Neural progenitor cell (in vitro differentiated cells): ENCODE measurements at places on chromosomes 16 and 17.

GRCh38 chr17:9343516-9343915, 232.1 kb downstream of the STX8 start:
- no peak overlapping the region for H3K27ac ChIP-seq
- H3K36me3 ChIP-seq = no peaks in the 10 kb centered on the region
- H3K4me1 ChIP-seq = peaks cover 5% of the 10 kb centered on the region
- H3K4me3 ChIP-seq = no peak overlapping the region
- peak; percentile 60 for DNase-seq

- H3K4me1 ChIP-seq = no peaks in the 10 kb centered on the region
- H3K4me3 ChIP-seq = no peak overlapping the region
- no peak overlapping the region for H3K27ac ChIP-seq
- H3K36me3 ChIP-seq = no peaks in the 10 kb centered on the region
- H3K27me3 ChIP-seq = no peaks in the 10 kb centered on the region
- DNase-seq = no peak
These were observed 120.2 kb downstream of the KIF2B start for GRCh38 chr17:53942898-53943297.

- H3K27ac ChIP-seq = no peak overlapping the region
- no peaks in the 10 kb centered on the region for H3K36me3 ChIP-seq
- no peak for DNase-seq
- no peaks in the 10 kb centered on the region for H3K27me3 ChIP-seq
These were observed 90.7 kb upstream of the WSB1 start for GRCh38 chr17:27203241-27203640.

GRCh38 chr16:73285436-73286201, 237.7 kb upstream of the ZFHX3 start:
- H3K27me3 ChIP-seq = no peaks in the 10 kb centered on the region
- H3K27ac ChIP-seq = no peak overlapping the region
- no peaks in the 10 kb centered on the region for H3K36me3 ChIP-seq
- DNase-seq = no peak
- no peak overlapping the region for H3K4me3 ChIP-seq
- H3K4me1 ChIP-seq = peaks cover 15% of the 10 kb centered on the region

GRCh38 chr16:3573146-3573815, 3.9 kb downstream of the NLRC3 start:
- H3K4me3 ChIP-seq = no peak overlapping the region
- H3K36me3 ChIP-seq = no peaks in the 10 kb centered on the region
- no peak overlapping the region for H3K27ac ChIP-seq
- no peaks in the 10 kb centered on the region for H3K27me3 ChIP-seq

DNA sequence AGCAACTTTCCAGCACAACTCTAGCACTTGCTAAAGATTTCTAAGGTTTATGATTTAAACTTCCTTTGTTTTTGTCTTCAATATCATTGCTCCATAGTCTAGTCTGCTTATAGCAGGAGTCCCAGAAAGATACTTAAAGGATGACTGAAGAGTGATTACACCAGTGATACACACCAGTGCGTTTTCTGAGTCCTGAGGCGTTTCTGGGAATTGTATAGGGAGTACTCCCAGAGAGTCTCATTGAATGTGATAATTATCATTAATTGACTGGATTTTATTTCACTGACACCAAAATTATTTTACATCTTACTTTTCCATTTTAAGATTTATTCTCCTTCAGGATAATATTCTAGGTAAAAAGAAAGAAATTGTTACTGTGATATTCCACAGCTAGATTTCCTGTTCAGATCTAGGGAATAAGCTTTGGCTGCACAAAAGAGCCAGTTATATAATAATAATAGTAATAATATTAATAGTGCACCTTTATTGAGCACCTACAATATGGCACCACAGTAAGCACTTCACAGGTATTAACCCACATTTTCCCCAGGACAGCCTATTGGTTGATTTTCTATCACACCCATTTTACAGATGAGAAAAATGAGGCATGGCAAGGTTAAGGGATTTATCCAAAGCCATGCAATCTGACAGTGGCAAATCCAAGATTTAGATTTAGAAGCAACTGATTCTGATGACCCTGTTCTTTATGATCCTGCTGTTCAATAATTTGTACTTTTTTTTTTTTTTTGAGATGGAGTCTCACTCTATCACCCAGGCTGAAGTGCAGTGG, 62.6 kb downstream of the IRX5 start:
- H3K27ac ChIP-seq = no peak overlapping the region
- H3K36me3 ChIP-seq = no peaks in the 10 kb centered on the region
- no peaks in the 10 kb centered on the region for H3K4me1 ChIP-seq
- H3K27me3 ChIP-seq = no peaks in the 10 kb centered on the region

GRCh38 chr16:84677849-84678248, 22.0 kb upstream of the USP10 start:
- H3K27ac ChIP-seq = no peak overlapping the region
- peaks cover 41% of the 10 kb centered on the region for H3K27me3 ChIP-seq
- no peak for DNase-seq
- no peak overlapping the region for H3K4me3 ChIP-seq
- peaks cover 9% of the 10 kb centered on the region for H3K4me1 ChIP-seq
- no peaks in the 10 kb centered on the region for H3K36me3 ChIP-seq

GRCh38 chr16:71311553-71312158, 22.5 kb upstream of the CMTR2 start:
- no peaks in the 10 kb centered on the region for H3K4me1 ChIP-seq
- peak; percentile 87 for DNase-seq
- H3K36me3 ChIP-seq = no peaks in the 10 kb centered on the region
- H3K27me3 ChIP-seq = no peaks in the 10 kb centered on the region

GRCh38 chr16:68719993-68720489, 17.1 kb upstream of the CDH1 start:
- no peaks in the 10 kb centered on the region for H3K36me3 ChIP-seq
- H3K27ac ChIP-seq = no peak overlapping the region

GRCh38 chr16:86410081-86410480, 100.2 kb upstream of the FOXF1 start:
- no peak overlapping the region for H3K27ac ChIP-seq
- no peak for DNase-seq
- H3K36me3 ChIP-seq = no peaks in the 10 kb centered on the region
- H3K4me1 ChIP-seq = peaks cover 13% of the 10 kb centered on the region
- H3K4me3 ChIP-seq = no peak overlapping the region
- no peaks in the 10 kb centered on the region for H3K27me3 ChIP-seq

GRCh38 chr17:74211141-74211911, 2.0 kb upstream of the TTYH2 start:
- no peaks in the 10 kb centered on the region for H3K36me3 ChIP-seq
- H3K4me1 ChIP-seq = peaks cover 34% of the 10 kb centered on the region
- no peak overlapping the region for H3K27ac ChIP-seq
- DNase-seq = peak; percentile 40
- peaks cover 40% of the 10 kb centered on the region for H3K27me3 ChIP-seq

GRCh38 chr17:30520882-30521281, 43.7 kb downstream of the GOSR1 start:
- H3K27me3 ChIP-seq = no peaks in the 10 kb centered on the region
- peaks cover 19% of the 10 kb centered on the region for H3K36me3 ChIP-seq
- DNase-seq = no peak
